Endothelial cell of umbilical vein (primary cell): ENCODE measurements at places on chromosomes 2 and 18. TPM values are rescaled to one million over a fixed set of nuclear protein-coding genes. Genes with fewer than 3 reads are reported as not detected.

- no peak for DNase-seq
Observed at GRCh38 chr2:127811397-127812321, 688 bp upstream of the WDR33 start.

GRCh38 chr2:132824716-132825115, 154.7 kb upstream of the LYPD1 start:
- DNase-seq, result no peak

GRCh38 chr2:207188626-207189419, 23.1 kb upstream of the KLF7 start:
- peak; percentile 72 for DNase-seq

Gene NDC80
- total RNA-seq, result 39.6 and 43.2 TPM in 2 replicates

Gene PDE11A
- total RNA-seq, result 0.25 and 0.51 TPM in 2 replicates

Gene CD8A
- not detected in 2 replicates for total RNA-seq
